Lung microvascular endothelial cell (primary cell): ENCODE measurements at places on chromosomes 12 and 14. TPM values are rescaled to one million over a fixed set of nuclear protein-coding genes. Genes with fewer than 3 reads are reported as not detected.

KRT75 gene
- total RNA-seq: not detected in 2 replicates

TGM1 gene
- total RNA-seq: under 0.01 and 0.20 TPM in 2 replicates

PLEK2 gene
- total RNA-seq: 0.20 and 5.9 TPM in 2 replicates

CLMN gene
- total RNA-seq: 0.20 and 0.65 TPM in 2 replicates

CAPZA3 gene
- not detected in 2 replicates for total RNA-seq

SOAT2 gene
- not detected in 2 replicates for total RNA-seq

FOXN4 gene
- not detected in 2 replicates for total RNA-seq

PRH2 gene
- not detected in 2 replicates for total RNA-seq

PTPRB gene
- 83.7 and 112 TPM in 2 replicates for total RNA-seq

SAMD15 gene
- total RNA-seq: 0.40 and 0.44 TPM in 2 replicates

CAND1 gene
- 56.2 and 65.1 TPM in 2 replicates for total RNA-seq

FGF6 gene
- total RNA-seq: not detected in 2 replicates

KCNC2 gene
- total RNA-seq: not detected in 2 replicates

ADAM20 gene
- total RNA-seq: 0.22 and 0.60 TPM in 2 replicates

LPAR5 gene
- not detected in 2 replicates for total RNA-seq

RDH11 gene
- 67.3 and 96.2 TPM in 2 replicates for total RNA-seq

GARIN6 gene
- not detected in 2 replicates for total RNA-seq

A2M gene
- 3.8 and 19.0 TPM in 2 replicates for total RNA-seq

CFAP73 gene
- total RNA-seq: not detected in 2 replicates

SLC35F4 gene
- total RNA-seq: not detected in 2 replicates

CLEC9A gene
- not detected in 2 replicates for total RNA-seq

PLEKHD1 gene
- total RNA-seq: under 0.01 TPM in 1 of 2 replicates, not detected in the other

MORN3 gene
- under 0.01 and 0.44 TPM in 2 replicates for total RNA-seq

B4GALNT3 gene
- under 0.01 TPM in 1 of 2 replicates, not detected in the other for total RNA-seq

RBP5 gene
- total RNA-seq: 0.22 TPM in 1 of 2 replicates, not detected in the other

SCFD1 gene
- total RNA-seq: 39.2 and 44.4 TPM in 2 replicates

LMO3 gene
- under 0.01 TPM in 1 of 2 replicates, not detected in the other for total RNA-seq

GZMH gene
- not detected in 2 replicates for total RNA-seq

SLC6A12 gene
- not detected in 2 replicates for total RNA-seq

NKX2-1 gene
- total RNA-seq: under 0.01 TPM in 1 of 2 replicates, not detected in the other

NRIP2 gene
- not detected in 2 replicates for total RNA-seq

SMOC1 gene
- total RNA-seq: 0.87 and 5.2 TPM in 2 replicates

GPN3 gene
- 15.7 and 18.1 TPM in 2 replicates for total RNA-seq

SERPINA6 gene
- not detected in 2 replicates for total RNA-seq

AQP5 gene
- not detected in 2 replicates for total RNA-seq

MMP19 gene
- total RNA-seq: 0.22 and 0.40 TPM in 2 replicates

KLHDC1 gene
- 0.87 and 3.8 TPM in 2 replicates for total RNA-seq

LRP1-AS gene
- not detected in 2 replicates for total RNA-seq

KRT81 gene
- under 0.01 TPM in 1 of 2 replicates, not detected in the other for total RNA-seq

PTCSC3 gene
- not detected in 2 replicates for total RNA-seq

ARF6 gene
- total RNA-seq: 40.3 and 55.8 TPM in 2 replicates

CCND2 gene
- total RNA-seq: 80.6 and 141 TPM in 2 replicates

OLR1 gene
- not detected in 2 replicates for total RNA-seq

CAPS2 gene
- 0.22 and 0.40 TPM in 2 replicates for total RNA-seq

IL26 gene
- total RNA-seq: not detected in 2 replicates

TAS2R50 gene
- total RNA-seq: 1.1 and 1.2 TPM in 2 replicates

SYCP3 gene
- total RNA-seq: under 0.01 TPM in 1 of 2 replicates, not detected in the other

CCDC38 gene
- not detected in 2 replicates for total RNA-seq

KRT3 gene
- not detected in 2 replicates for total RNA-seq
